ENCODE measurements at places on chromosomes 5 and 9.

GRCh38 chr5:73858054-73858453 lies 232.1 kb downstream of the ARHGEF28 start:
- DNase-seq, result no peak

GRCh38 chr9:121651008-121651294 lies 483 bp upstream of the DAB2IP start:
- no peak for DNase-seq

DNA sequence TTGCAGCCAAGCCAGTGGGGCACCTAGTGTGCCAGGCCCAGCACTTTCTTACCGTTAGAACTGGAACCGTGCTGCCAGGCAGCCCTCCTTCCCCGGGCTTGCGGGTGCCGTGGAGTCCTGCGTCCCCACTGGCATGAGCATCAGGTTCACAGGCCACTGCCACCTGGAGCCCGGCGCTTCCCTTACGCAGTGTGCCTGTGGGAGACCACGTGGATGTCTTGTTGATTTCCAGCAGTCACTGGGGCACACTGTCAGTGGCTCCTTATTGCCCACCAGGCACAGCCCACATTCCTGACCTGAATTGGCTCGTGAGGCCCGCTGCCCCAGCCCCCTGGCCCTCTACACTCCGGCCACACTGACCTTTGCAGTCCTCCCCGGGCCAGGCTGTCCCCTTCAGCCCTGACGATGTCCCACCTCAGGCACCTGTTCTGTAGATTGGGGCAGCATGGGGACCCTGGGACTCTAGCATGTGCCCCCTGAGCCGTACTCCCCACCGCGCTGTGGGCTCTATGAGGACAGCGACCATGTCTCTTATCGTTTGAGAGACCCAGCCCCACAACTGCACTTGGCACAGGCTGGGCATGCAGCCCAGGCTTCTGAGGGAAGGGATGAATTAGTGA lies 10.4 kb upstream of the CEL start:
- DNase-seq, result no peak

DNA sequence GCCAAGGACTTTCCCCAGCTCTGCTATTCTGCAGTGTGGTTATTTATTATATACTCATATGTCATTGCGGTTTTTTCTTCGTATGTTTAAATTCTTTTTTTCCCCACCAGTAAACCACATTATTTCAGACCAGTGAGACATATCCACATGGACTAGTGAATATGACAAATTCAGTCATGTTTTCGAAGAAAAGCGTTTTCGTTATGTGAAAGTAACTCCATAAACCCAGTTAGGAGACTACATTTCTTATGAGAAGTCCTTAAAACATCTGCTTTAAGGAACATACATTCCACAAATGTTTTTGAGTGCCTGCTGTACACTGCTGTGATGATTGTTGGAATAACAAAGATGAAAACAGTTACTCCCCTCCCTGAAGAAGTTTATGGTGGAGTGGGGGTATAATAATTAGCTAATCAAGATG lies 591.8 kb upstream of the CLINT1 start:
- DNase-seq, result no peak

DNA sequence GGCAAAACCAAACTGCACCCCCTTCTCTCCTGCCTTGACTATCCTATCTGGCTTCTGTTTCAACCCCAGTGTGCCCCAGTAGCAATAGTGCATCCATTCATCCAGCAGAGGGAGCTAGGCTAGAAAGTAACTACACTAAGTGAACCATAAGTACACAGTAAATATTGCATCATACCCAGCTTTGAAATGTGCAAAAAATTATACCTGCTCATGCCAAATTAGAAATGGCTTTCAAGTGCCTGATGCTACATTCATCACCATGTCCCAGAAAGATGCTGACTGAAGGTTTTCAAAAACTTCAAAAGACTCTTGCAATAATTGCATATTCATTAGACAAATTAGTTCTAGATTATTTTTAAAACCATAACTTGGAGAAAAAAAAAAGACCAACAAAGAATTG lies 153.5 kb downstream of the PRELID2 start:
- no peak for DNase-seq

GRCh38 chr5:99900302-99900852 lies 634.8 kb upstream of the FAM174A start:
- DNase-seq, result no peak

DNA sequence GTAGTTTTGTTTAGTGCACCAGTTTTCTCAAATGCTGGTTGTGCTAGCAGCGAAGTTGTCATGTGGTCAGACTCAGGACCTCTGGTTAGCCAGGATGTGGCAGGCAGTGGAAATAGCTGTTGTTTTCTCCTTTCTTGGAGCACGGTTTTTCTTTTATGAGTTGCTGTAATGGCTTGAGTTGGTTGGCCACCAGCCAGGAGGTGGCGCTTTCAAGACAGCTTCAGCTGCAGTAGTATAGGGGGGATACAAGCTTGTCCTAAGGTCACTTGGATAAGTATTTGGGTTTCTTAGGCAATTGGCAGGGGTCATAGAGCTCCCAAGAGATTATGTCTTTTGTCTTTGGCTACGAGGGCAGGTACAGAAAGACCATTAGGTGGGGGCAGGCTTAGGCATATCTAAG lies 274.2 kb upstream of the TARS1 start:
- no peak for DNase-seq

DNA sequence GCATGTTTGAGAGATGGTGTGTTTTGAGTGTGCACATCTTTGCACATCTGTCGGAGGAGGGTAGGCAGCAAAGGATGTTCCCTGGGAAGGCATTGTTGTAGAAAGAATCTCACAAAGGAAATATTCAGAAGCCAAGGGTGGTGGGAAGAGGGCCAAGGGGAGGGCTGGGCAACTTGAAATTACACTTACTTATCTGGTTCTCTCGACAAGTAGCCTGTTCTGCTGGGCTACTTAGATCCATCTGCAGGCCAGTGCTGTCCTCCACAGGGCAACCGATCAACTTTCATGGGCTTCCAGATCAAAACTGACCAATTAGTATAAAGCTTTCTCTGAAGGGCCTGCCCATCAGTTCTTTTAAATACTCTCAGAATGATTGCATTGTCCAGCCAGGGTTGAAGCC lies 495.2 kb downstream of the GADD45G start:
- DNase-seq, result no peak

DNA sequence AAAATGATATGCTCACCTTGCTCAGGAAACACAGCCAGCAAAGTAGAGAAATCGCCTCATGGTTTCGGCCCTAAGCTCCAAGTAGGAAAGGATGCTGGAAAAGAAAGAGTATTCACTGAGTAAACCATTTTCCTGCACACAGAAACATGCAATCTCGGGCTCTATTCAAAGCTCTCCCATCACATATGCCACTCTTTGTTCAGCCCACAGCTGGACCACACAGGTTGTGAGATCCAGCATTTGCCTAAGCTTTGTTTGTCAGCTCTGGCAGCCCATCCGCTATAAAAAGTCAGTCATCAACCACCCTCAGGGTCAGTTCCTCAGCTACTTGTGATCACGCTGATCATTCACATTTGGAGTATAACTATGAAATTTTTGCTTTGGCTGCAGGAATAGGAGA lies 96.5 kb upstream of the SMARCA2 start:
- no peak for DNase-seq

GRCh38 chr5:51881901-51882300 lies 498.7 kb downstream of the ISL1 start:
- no peak for DNase-seq

GRCh38 chr9:70080481-70081119 lies 37.0 kb downstream of the MAMDC2 start:
- no peak for DNase-seq

GRCh38 chr5:141420855-141421488 lies at the start of gene PCDHGA11:
PCDHGA11 (plus strand) TSS chr5:141421051; CDS start chr5:141421228, 177 bp downstream.
- no peak for DNase-seq

- no peak for DNase-seq
Observed at GRCh38 chr5:75156585-75156984, 80.1 kb downstream of the ANKRD31 start.

- no peak for DNase-seq
Observed at GRCh38 chr9:18588002-18588401, 114.0 kb downstream of the ADAMTSL1 start.

GRCh38 chr5:127799293-127799905 lies 96.2 kb downstream of the CCDC192 start:
- DNase-seq, result no peak

DNA sequence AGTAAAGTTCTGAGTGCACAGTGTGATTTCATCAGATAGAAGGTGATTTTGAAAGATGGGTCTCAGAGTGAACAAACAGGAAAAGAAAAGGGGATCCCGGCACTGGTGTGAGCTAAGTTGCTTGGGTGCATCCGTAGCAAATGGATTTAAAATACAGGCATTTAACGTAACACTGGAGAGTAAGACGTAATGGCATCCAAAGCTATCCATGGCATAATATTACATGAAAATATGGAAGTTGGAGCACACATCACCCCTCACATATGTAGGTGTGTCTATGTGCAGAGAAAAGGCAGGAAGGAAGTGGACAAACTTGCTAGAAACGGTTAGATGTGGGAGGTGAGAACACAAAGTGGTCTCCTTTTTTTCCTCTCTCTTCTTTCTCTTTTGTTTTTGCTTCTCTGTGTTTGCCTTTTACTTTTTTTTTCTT lies 38.2 kb upstream of the SEMA4D start:
- DNase-seq, result no peak

- no peak for DNase-seq
Observed at GRCh38 chr5:7391215-7391614, 4.7 kb upstream of the ADCY2 start.

GRCh38 chr9:81682177-81682576 lies 7.2 kb downstream of the TLE1 start:
- DNase-seq, result no peak

GRCh38 chr5:65034813-65035209 lies 266.1 kb downstream of the CWC27 start:
- no peak for DNase-seq

All from activated CD8-positive, alpha-beta memory T cell treated with anti-CD3 and anti-CD28 coated beads for 1 hour (primary cell).